Psoas muscle (tissue), 8 donors: ENCODE measurements at places on chromosomes 7 and 10. TPM values are rescaled to one million over a fixed set of nuclear protein-coding genes. Genes with fewer than 3 reads are reported as not detected.

GRCh38 chr7:29598613-29599012 lies 35.0 kb downstream of the PRR15 start:
- H3K4me3 ChIP-seq = no peak overlapping the region
- H3K36me3 ChIP-seq = no peaks in the 10 kb centered on the region
- DNase-seq = no peak
- H3K27ac ChIP-seq = no peak overlapping the region
- H3K27me3 ChIP-seq = no peaks in the 10 kb centered on the region

- H3K27ac ChIP-seq = no peak overlapping the region
- H3K27me3 ChIP-seq = no peaks in the 10 kb centered on the region
- no peak overlapping the region for H3K4me3 ChIP-seq
- H3K4me1 ChIP-seq = no peaks in the 10 kb centered on the region
- H3K36me3 ChIP-seq = no peaks in the 10 kb centered on the region
- no peak for DNase-seq
Measured at GRCh38 chr10:52786098-52786497, 13.5 kb upstream of the MBL2 start.

DNA sequence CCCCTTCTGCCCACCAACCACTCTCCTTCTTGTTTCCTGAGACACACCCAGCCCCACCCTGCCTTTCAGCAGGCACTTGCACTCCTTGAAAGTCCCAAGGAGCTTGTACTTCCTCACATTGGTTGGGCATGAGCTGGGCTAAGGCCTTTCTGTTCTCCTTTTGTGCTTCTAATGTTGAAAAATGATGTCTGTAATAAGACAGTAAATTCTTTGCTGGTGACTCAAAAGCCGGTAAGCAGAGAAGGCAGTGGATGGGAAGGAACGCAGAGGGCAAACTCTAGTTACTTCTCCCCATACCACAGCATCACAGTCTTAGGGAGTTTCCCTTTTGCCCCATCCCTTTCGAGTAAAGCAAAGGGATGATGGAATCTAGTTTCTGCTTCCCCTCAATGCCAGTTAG lies 185.6 kb downstream of the PLXNA4 start:
- H3K27me3 ChIP-seq = no peaks in the 10 kb centered on the region
- no peak overlapping the region for H3K27ac ChIP-seq
- DNase-seq = no peak

- H3K4me1 ChIP-seq = no peaks in the 10 kb centered on the region
- no peak overlapping the region for H3K4me3 ChIP-seq
- H3K27me3 ChIP-seq = no peaks in the 10 kb centered on the region
Measured at GRCh38 chr7:91293840-91294239, 29.6 kb downstream of the FZD1 start.

DNA sequence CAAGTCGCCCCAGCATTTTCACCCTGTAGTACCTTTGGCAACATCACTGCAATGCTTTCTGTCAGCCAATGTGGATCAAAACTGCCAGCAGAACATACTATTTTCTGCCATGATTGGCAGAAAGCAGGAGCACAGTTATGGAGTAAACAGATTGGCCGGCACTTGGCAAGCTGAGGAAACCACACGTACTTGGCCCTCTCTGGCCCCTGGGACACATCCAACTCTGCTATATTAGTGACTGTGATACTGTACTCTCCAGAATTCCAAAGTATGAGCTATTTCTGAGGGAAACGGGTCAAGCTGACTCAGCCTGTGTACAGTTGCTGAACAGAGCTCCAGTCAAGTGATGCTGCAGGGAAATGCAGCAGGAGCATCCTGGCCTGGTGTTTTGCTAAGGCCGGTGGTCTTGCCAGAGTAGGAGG lies 39.8 kb upstream of the LANCL2 start:
- H3K27ac ChIP-seq = peak overlapping the region; percentile 82
- H3K4me1 ChIP-seq = peaks cover 27% of the 10 kb centered on the region
- no peak overlapping the region for H3K4me3 ChIP-seq
- no peaks in the 10 kb centered on the region for H3K36me3 ChIP-seq

- peaks cover 4% of the 10 kb centered on the region for H3K4me1 ChIP-seq
- H3K27me3 ChIP-seq = no peaks in the 10 kb centered on the region
Measured at GRCh38 chr7:22942191-22942590, 71.7 kb downstream of the HYCC1 start.

DNA sequence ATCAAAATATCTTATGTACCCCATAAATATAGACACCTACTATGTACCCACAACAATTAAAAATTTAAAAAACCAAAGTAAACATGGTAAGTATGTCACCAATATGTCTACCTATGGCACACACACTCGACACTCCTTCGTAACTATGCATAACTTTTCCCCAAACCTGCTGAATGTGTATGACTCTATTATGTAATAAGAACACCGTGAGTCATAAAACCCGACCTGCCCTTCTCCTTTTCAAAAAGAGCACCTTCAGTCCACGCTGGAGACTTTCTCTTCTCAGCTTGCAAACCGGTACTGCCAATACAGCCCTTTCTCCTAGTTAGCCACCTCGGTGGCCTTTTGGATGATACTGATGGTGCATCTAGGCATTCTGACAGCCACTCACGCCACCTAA lies 186.3 kb downstream of the PRPF18 start:
- DNase-seq = no peak
- H3K27me3 ChIP-seq = no peaks in the 10 kb centered on the region
- H3K4me3 ChIP-seq = no peak overlapping the region
- H3K27ac ChIP-seq = no peak overlapping the region

- H3K4me3 ChIP-seq = no peak overlapping the region
- H3K36me3 ChIP-seq = no peaks in the 10 kb centered on the region
- no peaks in the 10 kb centered on the region for H3K27me3 ChIP-seq
Measured at GRCh38 chr10:56351909-56352630, 9.0 kb downstream of the ZWINT start.

DNA sequence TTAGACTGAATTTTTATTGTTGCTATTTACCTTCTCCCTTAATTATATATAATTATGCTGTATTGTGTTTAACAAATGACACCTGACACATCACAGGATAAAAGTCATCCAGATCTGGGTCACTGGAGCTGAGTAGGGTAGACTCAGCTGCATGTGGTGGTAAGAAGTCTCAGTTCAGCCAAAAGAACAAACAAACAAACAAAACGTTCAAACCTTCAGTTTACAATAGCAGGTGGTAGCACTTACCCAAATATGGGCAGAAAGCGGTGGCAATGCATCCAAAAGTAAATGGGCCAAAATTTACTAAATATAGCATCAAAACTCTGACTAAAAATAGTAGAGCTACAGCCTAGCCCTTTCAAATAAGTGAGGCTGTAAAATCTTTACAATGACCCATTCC lies 42.2 kb downstream of the ZWINT start:
- no peak for DNase-seq
- no peak overlapping the region for H3K27ac ChIP-seq
- no peaks in the 10 kb centered on the region for H3K4me1 ChIP-seq
- no peaks in the 10 kb centered on the region for H3K36me3 ChIP-seq
- no peak overlapping the region for H3K4me3 ChIP-seq

- no peaks in the 10 kb centered on the region for H3K36me3 ChIP-seq
- peak overlapping the region; percentile 82 for H3K4me3 ChIP-seq
- H3K27me3 ChIP-seq = no peaks in the 10 kb centered on the region
- DNase-seq = no peak
- peaks cover 17% of the 10 kb centered on the region for H3K4me1 ChIP-seq
Measured at GRCh38 chr7:107166736-107167426, 1.9 kb upstream of the HBP1 start.

DNA sequence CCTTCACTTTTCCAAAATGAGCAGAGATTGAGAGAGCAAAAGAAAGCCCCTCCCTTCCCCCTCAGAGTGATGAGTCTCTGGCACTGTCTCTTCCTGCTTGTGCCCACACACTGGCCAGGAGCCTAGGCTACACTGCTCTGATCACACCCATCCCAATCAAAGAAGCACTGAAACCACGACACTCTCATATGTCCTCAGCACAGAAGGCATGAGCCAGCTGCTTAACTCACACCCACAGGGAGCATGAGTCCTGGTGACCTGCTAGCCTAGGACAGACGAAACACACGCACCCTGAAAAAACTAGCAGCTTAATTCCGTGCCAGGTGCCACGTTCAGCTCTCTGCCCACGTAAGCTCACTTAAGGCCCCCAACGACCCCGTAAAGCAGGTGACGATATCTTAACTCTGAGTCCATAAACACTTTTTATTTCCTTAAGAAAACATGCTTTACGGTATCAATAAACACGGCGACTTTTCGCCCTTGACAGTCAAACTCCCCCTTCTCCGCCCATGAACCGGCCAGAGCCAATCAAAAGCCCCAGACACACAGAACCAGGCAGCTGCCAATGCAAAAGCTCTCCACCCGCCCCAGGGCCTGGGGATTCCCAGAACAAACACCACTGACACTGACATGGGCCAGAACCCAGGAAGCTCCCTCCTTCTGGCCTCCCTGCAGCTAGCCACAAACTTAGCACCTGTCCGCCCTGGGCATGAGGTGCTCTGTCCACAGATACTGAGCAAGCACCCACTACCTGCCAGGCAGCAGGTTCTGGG lies 69.0 kb downstream of the TNRC18 start:
- H3K4me1 ChIP-seq = peaks cover 8% of the 10 kb centered on the region
- peak overlapping the region; percentile 73 for H3K27ac ChIP-seq
- no peaks in the 10 kb centered on the region for H3K27me3 ChIP-seq

DNA sequence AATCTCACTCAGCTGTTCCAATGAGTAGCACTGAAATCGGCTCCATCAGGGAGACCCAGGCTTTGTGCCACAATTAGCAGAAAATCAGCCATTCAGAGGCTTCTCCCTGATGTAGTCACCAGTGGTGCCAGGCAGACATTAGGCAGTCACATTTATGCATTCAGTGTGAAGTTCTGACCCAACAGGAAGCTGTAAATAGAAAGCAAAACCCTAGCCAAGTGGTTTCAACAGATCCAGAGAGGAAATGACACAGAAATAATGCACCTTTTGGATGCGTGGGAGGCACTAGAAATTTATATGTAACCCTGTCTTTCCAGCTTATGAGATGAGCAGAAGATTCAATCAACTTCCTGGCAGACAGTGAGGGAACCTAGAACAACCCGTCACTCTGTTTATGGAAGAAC lies 186.4 kb downstream of the PDE1C start:
- peaks cover 3% of the 10 kb centered on the region for H3K4me1 ChIP-seq
- H3K27ac ChIP-seq = peak overlapping the region; percentile 47
- DNase-seq = no peak
- H3K27me3 ChIP-seq = no peaks in the 10 kb centered on the region
- H3K4me3 ChIP-seq = no peak overlapping the region

The MEOX2 gene
- 6.1 TPM for total RNA-seq

The PNLIPRP2 gene
- total RNA-seq = not detected

The ABCB1 gene
- total RNA-seq = 0.74 TPM

The ABHD11 gene
- total RNA-seq = 16.9 TPM

The PALD1 gene
- 2.8 TPM for total RNA-seq

The GIMAP7 gene
- 11.1 TPM for total RNA-seq

The ECHS1 gene
- 151 TPM for total RNA-seq

The ADCY1 gene
- total RNA-seq = 2.2 TPM
